ENCODE measurements at places on chromosomes 13 and 19. TPM values are rescaled to one million over a fixed set of nuclear protein-coding genes. Genes with fewer than 3 reads are reported as not detected.

The SPACA4 gene
- not detected for total RNA-seq

DNA sequence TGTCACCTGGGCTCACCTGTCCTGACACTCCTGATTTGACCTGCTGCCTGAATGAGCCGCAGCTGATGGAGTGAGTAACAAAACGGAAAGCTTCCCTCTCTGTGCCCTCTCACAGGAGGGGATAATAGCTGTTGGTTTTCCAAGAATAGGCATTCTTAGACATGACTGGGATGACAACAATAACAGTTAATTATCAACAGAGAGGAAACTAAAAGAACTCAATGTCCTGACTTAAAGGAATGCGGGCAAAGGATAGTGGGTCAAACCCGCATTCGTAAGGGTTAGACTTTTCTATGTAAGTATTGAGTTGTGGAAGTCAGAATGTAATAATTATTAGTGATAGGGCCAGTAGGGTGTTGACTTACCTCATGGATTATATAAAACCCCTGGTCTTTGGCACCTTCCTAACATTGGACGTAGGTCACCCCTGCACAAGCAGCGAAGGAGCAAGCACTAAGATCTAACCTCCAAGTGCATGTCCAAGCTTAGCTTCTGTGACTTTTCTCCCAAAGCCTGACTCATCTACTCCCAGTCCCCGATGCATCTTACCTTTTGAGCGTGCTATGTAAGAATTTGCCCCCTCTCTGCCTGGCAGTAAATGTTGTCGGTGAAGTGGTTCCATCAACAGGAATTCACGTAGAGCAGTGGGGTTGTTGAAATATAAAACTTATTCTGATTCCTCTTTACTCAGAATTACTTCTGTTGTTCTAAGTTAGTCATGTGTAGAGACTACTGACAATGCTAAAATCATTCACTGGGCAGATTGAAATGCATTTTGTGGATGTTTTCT lies 442.3 kb downstream of the FGF9 start:
- DNase-seq, result no peak

- no peak for DNase-seq
These were observed 77.8 kb downstream of the VWA8 start for GRCh38 chr13:41883147-41883546.

GRCh38 chr19:5826531-5827341 lies 12.8 kb downstream of the FUT6 start:
- no peak for DNase-seq

The ZNF729 gene
- total RNA-seq, result not detected

The ZNF223 gene
- total RNA-seq, result 3.3 TPM

The C19orf73 gene
- 1.3 TPM for total RNA-seq

- peak; percentile 80 for DNase-seq
These were observed 3.3 kb downstream of the LYL1 start for GRCh38 chr19:13099073-13099999.

- no peak for DNase-seq
These were observed 9.1 kb upstream of the BCAM start for GRCh38 chr19:44799627-44800346.

GRCh38 chr13:73358606-73359095 lies 299.8 kb downstream of the KLF5 start:
- DNase-seq, result no peak

The CSNK1A1L gene
- total RNA-seq, result not detected

GRCh38 chr13:27617881-27618321 lies 2.4 kb downstream of the LNX2 start:
- no peak for DNase-seq

- no peak for DNase-seq
These were observed 40.0 kb upstream of the F7 start for GRCh38 chr13:113065406-113066141.

DNA sequence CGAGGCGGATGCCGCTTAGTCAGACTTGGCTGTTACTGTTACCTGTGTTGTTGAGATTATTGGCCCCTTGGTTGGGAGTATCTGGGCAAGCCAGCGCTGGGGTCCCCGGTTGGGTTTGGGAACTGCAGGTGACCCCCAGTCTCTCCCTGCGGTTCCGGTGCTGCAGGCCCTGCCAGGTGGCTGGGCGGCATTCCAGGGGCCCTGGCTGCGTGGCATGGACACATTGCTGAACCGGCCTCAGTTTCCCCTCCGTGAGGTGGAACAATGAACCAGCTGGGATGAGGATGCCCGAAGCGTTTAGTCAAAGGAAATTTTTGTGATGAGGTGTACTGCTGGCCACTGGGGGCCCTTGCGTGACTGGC lies 538 bp downstream of the B3GNT3 start:
- DNase-seq, result no peak

- DNase-seq, result no peak
These were observed 252.8 kb downstream of the RFC3 start for GRCh38 chr13:34070544-34071303.

GRCh38 chr13:39406688-39407087 lies 196.3 kb downstream of the LHFPL6 start:
- no peak for DNase-seq

The ZGLP1 gene
- 3.9 TPM for total RNA-seq

The PRSS57 gene
- not detected for total RNA-seq

DNA sequence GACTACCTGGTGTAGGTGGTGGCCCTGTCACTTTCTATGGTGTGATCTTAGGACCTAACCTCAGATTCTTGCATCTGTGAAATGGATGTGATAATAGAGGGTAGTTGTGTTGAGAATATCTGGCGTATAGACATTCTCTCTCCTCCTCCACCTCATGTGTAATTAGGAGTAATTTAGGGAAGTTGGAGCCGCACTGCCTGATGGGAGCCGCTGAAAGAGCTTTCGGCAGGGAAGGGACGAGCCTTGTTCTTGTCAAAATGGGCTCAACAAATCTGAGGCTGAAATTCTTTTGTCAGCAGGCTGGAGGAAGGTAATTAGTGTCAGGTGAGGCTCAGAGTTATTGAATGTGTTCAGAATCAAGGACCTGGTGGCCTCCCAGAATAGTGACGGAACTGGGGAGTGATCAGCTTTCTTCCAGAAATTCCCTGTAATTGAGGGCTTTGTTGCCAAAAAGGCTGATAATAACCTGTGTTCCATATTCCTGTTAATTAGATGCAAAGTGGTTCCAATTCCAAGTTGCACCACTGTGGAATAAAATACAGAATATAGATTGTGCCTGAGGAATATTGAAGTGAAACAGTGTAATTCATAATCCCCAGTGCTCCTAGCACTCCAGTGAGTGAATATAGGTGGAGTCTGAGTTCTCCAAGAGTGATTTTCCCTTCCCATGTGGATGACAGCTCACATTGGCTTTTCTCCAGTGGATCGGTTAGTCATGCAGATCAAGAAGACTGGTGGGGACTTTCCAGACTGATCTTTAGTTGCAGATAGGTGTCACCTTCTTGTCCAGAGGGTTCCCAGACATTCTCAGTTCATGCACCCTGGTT lies 47.5 kb downstream of the SPATA13 start:
- DNase-seq, result no peak

- DNase-seq, result peak; percentile 52
These were observed 5.8 kb upstream of the ONECUT3 start for GRCh38 chr19:1747285-1748114.

The SOX1 gene
- total RNA-seq, result not detected

DNA sequence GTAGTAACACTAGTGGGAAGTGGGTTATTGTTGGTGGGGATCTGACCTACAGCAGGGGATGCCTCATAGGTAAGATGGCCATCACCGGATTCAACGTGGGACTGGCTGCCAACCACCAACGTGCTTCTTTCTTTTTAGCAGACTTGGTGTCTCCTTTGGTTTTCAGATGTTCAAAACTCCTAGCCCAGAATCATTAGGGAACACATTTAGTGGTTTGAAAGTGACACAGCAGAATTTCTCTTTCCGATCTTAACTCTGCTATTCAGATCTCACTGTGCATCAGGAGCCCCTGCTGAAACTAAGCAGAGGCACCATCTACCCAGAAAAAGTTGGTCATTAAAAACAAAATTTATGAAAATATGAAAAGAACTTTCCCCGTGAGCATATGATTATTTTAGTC lies 36.7 kb upstream of the PCDH8 start:
- no peak for DNase-seq

DNA sequence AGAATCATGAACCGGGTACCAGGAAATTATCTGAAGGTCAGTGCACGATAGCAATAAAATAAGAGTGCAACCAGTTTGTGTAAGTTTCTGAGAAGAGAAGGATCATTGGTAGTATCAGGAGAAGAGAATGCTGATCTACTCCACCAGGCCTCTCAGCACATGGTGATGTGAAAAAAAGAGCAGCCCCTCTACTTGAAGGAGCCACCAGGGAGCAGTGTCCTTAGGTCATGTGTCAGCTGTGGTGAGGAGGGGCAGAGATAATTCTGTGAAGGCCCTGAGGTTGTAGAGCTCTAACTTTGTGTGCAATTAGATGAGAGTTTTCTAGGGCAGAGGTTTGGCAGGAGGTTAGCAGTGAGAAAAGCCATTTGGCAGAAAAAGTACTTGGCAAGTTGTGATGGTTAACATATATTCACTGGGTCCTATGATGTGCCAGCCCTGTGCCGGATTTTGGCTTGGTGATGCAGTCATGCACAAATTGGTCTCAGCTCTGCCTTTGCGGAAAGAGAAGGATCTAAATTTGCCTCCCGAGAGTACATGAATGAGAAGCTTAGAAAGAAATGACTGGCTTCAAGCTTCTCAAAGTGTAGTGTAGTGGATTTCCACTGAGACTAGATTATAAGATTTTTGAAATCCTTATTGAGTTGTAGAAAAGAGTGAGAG lies 19.2 kb upstream of the ZC3H13 start:
- DNase-seq, result no peak

DNA sequence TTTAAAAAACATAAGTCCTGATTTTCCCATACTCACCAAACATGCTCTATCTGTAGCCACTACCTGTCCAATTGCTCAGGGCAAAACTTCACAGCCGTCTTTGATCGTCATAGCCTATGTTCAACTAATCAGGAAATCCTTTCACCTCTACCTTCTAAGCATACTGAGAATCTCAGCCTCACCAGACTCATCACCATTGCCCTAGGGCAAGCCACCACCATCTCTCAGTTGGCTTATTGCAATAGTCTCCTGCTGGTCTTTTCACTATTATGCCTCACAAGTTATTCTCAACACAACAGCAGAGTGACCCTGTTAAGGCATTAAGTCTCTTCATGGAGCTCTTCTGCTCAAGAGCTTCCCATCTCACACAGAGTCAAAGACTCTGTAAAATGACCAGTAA lies 260.4 kb upstream of the MAB21L1 start:
- no peak for DNase-seq

The ZNF723 gene
- not detected for total RNA-seq

- peak; percentile 96 for DNase-seq
These were observed at the start of gene RPL28 for GRCh38 chr19:55385724-55386492. RPL28 (plus strand) TSS chr19:55385932; CDS start chr19:55386358, 426 bp downstream.

DNA sequence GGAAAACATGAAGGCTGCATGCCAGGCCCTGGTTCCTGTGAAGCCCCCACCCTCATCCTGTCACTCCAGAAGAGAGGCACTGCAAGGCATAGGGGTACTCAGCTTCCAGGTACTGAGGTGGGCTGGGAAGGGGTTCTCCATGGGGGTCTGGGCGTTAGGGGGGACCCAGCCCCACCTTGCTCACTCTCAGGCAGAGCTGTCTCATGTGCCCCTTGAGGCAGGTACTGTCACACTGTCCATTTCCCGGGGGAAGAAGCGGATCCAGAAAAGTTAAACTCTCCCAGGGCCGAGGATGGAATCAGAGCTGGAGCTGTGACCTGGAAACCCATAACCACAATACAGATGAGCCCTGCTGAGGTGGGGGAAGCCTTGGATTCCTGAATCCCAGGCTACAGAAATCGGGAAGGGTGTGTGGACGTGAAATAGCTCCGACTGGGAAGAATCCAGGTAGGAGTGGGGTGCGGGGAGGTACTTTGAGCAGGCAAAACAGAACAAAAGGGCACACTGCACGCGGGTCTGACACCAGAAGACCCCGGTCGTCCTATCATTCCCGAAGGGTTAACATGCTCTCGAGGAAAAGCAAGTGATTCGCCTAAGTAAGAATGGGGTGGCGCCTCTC lies 540 bp upstream of the USE1 start:
- DNase-seq, result no peak

The FLT1 gene
- 1.1 TPM for total RNA-seq

DNA sequence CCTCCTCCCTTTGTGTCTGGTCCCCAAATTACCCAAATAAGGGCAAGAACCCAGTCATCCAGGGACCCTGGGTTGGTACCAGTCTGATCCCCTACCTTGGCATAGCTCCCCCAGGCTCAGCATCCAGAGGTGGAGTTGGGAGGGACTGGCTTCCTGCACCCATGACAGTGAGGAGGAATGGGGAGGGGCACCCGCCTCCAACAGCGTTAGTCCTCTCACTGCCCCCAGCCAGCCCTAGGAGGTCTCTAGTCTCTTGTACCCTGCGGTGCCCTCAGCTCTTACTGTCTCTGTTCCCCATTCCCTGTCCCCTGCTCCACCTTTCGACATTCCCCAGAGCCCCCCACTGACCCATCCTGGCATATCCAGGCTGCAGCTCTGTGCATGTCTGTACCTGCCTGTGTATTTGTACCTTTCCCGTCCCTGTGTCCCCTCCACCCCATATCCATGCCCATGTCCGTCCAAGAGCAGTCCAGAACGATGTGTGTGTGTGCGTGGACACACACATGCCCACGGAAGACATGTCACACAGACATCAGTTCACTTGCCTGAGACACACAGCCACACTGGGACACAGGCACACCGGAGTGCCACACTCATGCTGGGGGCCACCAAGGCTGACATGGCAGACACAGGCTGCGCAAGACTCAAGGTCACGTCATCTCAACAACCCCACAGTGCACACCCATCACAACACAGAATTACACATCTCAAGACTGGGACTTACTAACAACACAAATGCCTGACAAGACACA lies 17.8 kb downstream of the ERFL start:
- no peak for DNase-seq

GRCh38 chr13:72181661-72182060 lies 314.7 kb upstream of the DACH1 start:
- no peak for DNase-seq

DNA sequence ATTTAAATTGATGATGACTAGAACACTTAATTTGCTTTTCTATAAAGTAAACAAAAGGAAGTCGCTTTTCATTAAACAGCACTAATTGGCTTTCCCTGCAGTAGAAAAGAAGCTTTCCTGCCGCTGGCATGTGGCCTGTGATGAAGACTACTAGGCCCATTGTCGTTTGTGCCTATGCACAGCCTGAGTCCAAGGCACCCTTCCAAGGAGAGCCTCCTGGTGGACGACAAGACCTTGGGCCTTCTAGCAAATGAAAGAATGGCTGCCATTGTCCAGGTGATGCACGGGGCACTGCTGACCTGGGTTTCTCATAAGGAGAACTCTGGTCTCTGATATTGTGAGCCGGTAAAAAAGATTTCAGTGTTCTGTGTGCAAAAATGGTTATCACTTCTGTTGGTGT lies 233.0 kb downstream of the COL4A1 start:
- DNase-seq, result no peak

DNA sequence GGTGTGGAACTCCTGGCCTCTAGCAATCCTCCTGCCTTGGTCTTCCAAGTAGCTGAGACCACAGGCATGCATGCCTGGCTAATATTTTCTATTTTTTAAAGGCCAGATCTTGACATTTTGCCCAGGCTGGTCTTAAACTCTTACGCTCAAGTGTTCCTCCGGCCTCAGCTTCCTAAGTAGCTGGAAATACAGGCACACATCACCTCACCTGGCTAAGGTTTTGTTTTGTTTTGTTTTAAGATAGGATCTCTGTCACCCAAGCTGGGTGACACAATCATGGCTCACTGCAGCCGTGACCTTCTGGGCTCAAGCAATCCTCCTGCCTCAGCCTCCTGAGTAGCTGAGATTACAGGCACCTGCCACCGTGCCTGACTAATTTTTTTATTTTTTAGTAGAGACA lies 5.5 kb upstream of the RLN3 start:
- DNase-seq, result no peak
